IMR-90 (cell line): ENCODE measurements at places on chromosomes 3 and 15. TPM values are rescaled to one million over a fixed set of nuclear protein-coding genes. Genes with fewer than 3 reads are reported as not detected.
A peak's percentile ranks its signal among the peaks of the same experiment; 100 is the strongest.

Gene GNAI2
- 816 and 867 TPM in 2 replicates for total RNA-seq

GRCh38 chr3:134656211-134656800, 5.5 kb upstream of the KY start:
- no peak for DNase-seq

GRCh38 chr15:33124811-33125210, 69.7 kb downstream of the FMN1 start:
- DNase-seq, result no peak

- DNase-seq, result no peak
Observed at GRCh38 chr3:46979958-46980497, 562 bp downstream of the NBEAL2 start.

DNA sequence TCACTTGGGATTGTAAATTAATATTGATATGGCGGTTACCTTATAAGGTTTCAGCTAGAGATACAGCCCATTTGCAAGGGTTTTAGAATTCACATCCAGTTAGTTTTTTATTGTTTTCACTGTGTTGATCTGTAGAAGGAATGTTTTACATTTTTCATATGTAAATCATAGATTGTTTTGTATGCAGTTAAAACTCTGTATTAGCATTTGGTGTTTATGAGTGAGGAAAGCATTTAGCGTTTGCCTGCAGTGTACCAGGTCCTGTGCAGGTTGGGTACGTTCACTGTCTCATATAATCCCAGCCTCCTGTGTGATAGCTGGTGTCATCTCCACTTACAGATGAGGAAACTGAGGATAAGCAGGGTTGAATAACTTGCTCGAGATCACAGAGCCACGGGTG, 23.8 kb downstream of the MAP6D1 start:
- DNase-seq, result no peak

DNA sequence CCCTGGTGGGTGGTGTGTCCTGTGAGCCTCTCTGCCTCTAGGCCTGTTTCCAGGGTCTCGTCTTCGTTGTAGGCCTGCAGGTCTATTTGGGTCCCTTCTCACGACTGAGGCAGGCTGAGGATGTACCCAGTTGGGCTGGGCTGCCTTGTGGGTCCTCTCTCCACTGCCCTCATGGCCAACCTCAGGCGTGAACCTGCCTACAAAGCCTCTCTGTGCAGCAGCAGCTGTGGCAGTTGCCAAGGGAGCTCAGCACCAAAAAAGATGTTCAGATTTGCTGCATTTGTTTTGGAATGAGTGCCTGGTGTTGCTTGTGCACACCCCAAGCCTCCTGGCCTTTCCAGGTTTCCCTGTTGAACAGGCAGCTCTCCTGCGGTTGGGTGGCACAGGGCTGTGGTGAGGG, 13.4 kb downstream of the KLF13 start:
- DNase-seq, result no peak

Gene UQCC5
- 1.1 and 1.4 TPM in 2 replicates for total RNA-seq

GRCh38 chr3:60622349-60622748, 628.9 kb downstream of the FHIT start:
- no peak for DNase-seq

- DNase-seq, result no peak
Observed at GRCh38 chr3:22175947-22176346, 424.9 kb upstream of the ZNF385D start.

DNA sequence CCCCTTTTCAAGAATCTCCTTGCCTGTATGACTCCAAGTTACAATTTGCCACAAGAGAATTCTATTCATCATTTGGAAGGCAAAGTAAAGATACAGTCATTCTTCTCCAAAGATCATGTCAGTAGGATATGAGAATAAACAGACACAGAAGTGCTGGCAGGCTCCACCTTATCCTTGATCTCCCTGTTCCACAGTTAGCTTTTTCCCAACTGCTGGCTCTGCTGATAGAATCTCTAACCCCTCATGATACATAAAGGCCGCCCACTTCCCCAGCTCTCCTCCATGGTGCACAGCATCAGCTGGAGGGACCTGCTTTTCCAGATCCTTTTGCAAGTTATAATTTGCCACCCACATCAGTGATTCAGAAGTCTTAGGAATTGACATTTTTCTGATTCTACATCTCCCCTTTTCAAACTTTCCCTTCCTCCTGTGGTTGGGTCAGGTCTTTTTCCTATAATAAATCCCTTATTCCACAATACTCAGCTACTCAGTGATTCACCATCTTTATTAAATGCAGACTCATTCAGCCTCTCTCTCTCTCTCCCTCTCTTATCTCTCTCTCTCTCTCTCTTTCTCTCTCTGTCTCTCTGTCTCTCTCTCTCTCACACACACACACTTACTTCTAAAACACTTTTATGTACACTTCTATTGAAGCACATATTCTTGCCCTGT, 465.4 kb downstream of the GBE1 start:
- DNase-seq, result no peak

DNA sequence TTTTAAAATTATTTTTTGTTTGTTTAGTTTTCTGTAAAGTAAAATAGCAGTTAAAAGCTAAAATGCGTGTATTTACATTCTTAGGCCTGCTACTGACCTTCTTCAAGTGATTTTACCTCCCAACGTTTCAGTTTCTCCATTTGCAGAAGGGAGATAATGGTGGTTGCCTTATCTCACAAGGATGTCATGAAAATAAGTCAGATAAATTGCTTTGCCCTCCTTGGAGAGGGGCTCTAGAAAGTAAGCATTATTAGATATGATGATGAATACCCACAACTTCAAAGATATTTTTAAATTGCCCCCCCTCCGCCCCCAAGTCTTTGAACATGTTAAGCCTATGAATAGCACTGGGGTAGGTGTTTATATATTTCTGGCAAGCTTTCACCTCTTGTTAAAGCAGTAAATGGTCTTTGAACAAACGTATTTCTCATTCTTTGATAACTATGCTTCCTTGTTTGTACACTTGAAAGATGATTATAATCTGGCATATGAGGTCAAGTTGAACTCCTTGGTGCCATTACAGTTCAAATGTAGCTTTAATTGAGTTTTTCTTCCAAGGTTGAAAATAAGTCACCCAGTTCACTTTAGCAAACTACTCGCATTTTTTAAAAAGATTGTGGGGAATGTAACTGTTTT, 6.4 kb downstream of the TERC start:
- no peak for DNase-seq

DNA sequence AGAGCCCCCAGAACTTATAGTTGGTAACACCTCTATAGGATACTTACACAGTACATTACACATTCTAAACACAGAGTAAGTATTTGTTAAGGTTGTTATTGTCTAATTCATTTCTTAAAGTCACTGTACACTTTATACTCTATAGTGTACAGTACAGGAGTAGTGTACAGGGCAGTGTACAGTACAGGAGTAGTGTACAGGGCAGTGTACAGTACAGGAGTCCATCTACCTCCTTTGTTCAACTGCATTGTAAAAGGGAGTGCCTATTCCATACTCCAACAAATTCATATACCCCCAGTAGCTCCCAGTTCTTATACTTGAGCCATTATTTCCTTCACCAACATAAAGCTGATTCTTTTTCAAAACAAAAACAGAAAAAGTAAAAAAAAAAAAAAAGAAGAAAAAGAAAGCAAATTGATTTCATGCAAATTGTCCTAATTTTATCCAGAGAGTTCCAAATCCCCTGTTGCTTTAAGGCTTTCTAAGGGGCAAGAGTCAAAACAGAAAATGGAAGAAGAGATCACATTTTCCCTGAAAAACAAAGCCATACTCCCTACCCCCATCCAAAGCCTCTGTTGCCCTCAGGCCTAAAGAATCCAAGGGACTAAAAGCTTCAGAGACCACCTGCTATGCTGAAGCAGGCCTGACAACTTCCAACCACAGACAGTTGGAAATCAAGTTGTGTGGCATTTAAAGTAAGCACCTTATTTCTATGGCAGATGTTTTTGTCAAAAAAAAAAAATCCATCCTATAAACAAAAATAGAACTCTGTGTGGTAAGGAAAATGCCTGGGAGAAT, 125.6 kb downstream of the PLCH1 start:
- DNase-seq, result no peak

Gene PLAAT1
- 0.54 and 0.56 TPM in 2 replicates for total RNA-seq

- DNase-seq, result no peak
Observed at GRCh38 chr15:64901141-64901540, 10.6 kb upstream of the ANKDD1A start.

DNA sequence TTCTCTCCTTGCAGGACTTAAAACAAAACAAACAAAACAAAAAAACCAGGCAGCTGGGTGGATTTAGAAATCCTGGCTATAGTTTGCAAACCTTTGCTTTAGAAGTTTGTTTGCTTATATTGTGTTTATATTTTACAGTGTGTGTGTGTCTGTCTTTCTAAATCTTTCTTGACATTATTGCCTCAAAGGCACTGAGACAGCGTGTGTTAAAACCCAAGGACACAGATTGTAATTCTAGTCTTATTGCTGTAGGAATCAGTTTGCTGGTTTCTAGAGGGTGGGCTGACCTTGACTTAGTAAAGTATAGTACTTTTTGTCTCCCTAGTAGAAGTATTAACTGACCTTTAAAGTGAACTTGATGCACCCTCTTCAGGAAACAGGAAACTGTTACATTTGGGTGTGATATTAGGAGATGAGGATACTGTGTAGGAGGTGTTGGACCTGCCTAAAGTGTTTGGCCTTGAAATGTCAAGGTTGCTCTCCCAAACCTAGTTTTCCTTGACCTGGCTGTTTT, 71.0 kb downstream of the TCF12 start:
- peak; percentile 17 for DNase-seq

Gene FEZF2
- total RNA-seq, result not detected in 2 replicates

GRCh38 chr3:121948641-121949040, 54.4 kb downstream of the SLC15A2 start:
- DNase-seq, result no peak

DNA sequence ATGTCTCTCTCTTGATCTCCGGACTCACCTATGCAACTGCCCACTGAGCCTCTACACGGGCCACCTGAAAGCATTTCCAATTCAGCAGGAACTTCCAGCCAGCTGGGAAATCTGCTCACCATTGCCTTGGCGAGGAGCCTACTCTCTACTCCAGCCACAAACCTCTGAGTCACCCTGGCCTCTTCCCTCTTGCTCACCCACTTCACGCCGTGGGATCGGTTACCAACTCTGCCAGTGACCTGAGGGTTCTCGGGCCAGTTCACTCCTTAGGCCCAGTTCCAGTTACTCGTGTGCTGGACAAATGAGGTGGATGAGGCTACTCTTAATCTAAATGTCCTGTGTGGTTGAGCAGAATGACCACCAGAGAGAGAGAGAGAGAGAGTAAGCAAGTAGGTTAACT, 70.1 kb downstream of the CEMIP start:
- peak; percentile 93 for DNase-seq

Gene IL5RA
- total RNA-seq, result not detected in 2 replicates

DNA sequence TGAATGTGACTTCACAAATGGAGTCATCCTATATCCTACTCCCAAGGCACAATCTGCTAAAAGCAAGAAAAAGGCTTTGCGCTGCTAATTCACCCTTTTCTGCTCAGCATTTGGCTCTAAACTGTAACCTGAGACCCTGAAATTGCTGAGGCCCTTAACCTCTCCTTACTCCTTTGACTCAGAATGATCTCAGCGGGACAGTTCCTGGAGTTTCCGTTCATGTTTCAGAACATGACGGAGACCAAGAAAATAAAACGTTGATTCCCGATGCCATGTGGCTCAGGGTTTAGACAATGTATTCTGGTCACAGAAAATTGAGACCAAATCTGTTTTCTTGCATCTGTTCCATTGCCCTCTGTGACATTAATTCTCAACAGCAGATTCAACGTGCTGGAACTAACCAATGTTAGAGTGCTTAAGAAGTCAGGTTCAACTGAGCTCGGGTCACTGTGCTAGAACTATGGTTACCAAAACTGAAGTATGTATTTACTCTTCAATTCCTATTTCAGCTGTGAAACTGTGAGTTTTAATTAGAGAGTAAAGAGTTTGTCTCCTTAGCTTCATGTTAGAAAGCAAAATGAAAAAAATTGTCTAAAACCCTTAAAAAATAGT, 45.4 kb upstream of the TMC3 start:
- peak; percentile 79 for DNase-seq

DNA sequence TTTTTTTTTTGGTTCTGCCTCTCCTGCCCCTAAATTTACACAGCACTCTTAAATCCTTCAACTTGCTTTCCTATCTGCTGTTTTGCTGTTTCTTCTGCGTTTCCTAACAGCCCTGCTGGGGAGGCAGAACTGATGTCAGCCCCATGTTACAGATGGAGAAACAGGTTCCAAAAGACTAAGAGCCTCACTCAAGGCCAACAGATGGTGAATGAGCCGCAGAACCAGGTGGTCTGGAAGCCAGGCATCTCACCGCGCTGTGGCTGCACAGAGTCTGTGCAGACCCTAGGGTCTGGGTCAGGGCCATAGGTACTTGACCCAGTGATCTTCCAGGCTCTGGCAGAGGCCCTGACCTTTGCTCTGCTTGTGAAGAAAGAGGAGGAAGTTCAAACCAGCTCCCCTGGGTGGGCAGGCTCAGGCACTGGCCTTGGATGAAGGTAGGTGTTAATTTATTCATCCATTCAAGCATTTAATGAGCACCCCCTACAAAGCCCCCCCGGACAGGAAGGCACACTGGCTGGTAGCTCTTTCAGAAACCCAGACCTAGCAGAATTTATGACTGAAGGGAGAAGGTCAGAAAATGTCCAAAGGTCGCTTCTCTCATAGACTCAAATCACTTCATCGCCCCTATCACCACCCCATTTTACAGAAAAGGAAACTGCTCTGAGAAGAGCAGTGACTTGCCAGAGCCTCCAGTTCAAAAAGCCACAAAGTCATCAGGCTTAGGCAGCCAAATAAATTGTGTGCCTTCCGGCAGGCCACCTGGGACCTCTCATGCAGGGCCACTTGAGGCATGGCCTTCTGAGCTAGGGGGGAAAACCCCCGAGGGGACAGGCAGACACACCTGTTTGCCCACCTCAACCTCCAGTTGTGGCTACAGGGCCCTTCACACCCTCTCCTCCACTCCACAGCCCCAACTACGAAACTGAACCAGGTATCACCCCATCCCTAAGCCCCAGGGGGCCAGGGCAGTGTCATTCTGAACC, 2.7 kb downstream of the CHDH start:
- no peak for DNase-seq

- no peak for DNase-seq
Observed at GRCh38 chr3:170815340-170815739, 54.7 kb downstream of the RPL22L1 start.

GRCh38 chr3:122946185-122946584, 81.4 kb downstream of the SEMA5B start:
- no peak for DNase-seq

GRCh38 chr15:56988219-56988618, 69.8 kb downstream of the TCF12 start:
- DNase-seq, result no peak

- no peak for DNase-seq
Observed at GRCh38 chr15:81948222-81948621, 97.6 kb downstream of the MEX3B start.

Gene HTR3E
- not detected in 2 replicates for total RNA-seq
